Left kidney (tissue), 8 donors: ENCODE measurements at places on chromosomes 6 and 20. TPM values are rescaled to one million over a fixed set of nuclear protein-coding genes. Genes with fewer than 3 reads are reported as not detected.

- peak; percentile 55 for DNase-seq
These were observed 16.8 kb upstream of the ARFGEF2 start for GRCh38 chr20:48904566-48905296.

- DNase-seq = no peak
These were observed 68.5 kb downstream of the MRPL14 start for GRCh38 chr6:44058617-44059358.

DNA sequence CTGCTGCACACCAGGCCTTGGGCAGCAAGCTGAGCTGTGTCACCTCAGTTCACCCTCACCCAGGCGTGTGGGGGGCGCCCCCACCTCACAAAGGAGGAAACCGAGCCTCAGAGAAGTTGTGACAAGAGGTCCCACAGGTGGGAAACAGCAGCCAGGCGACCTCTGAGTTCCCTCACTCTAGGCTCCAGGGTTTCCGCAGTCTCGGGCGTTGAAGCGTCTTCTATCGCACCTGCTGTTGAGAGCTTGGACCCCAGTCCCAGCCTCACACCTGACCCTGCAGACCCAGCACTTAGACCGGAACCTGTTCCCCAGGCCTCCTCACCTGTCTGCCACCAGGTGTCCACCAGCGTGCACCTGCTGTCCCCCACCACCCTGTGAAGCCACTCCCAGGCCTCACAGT lies 22.3 kb upstream of the APMAP start:
- DNase-seq = no peak

The MTFR2 gene
- 4.9 TPM for polyA plus RNA-seq
